Naive B cell (primary cell): ENCODE measurements at places on chromosomes 11 and 22.

DNA sequence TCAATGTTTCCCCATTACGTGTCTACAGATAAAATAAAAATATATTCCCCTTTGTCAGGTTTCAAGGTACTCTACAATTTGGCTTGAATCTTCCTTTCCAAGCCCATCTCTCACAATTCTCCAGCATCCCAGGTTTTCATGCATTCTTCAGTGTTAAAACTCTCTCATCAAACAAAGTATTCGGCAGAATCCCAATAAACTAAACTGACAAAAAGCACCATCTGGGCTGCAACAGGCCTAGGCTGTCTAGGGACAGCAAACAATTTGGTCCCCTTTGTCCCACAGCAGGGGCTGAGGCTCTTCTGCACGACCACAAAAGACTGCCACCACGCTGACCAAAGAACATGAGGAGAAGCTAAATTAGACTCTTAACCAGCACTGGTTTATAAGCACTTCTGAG is 159.4 kb downstream of the CADM1 start:
- DNase-seq: no peak

GRCh38 chr11:103591554-103591953 is 444.9 kb upstream of the DDI1 start:
- DNase-seq: no peak

DNA sequence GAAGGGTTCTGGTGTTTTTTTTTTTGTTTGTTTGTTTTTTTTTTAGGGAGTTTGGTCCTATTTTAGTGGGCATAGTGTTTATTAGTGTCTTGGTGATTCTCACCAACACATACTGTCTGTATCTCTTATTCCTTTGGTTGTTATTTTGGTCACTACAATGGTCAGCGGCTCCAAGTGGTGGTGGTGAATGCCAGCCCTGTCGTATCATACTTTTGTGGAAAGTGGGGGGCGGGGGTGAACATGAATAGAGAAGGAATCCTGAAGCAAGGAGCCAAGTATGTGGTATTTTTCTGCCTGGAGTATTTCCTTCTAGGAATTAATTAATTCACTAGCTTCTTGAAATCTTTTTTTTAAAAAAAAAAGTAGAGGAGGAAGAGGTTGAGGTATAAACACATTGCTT is 79.6 kb downstream of the GRK3 start:
- no peak for DNase-seq

DNA sequence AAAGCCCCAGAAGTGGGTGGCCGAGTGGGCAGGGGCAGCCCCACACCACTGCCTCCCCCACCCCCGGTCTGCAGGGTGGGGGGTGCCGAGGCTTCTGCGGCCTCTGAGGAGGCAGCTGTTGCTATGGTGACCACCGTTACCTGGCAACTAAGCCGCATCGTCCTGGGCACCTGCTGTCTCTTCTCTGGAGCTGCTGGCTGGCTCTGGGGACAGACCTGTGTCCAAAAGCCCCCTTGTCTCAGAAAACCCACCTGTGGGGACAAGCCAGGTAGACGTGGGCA is 79.9 kb upstream of the PRR5 start:
- no peak for DNase-seq
